ENCODE measurements at places on chromosomes 7 and 10.

DNA sequence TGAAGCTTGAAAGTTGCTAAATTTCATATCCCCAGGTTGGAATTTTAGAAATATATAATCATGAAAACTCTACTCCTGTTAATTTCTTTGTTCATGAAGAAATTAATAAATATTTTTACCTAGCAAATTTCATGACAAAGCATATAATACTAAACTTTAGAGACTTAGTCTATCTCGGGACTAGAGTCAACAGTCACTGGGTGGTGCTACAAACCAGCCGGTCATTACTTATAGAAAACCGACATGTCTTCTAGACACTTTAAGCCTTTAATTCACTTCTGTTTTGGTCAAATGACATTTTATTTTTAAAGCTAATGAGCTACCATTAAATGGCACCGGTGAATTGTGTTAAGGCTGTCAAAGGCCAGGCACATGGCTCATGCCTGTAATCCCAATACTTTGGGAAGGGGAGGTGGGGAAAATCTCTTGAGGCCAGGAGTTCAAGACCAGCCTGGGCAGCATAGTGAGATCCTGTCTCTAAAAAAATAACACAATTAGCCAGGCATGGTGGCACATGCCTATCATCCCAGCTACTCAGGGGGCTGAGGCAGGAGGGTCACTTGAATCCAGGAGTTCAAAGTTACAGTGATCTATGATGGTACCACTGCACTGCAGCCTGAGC lies 270.1 kb downstream of the CACNA2D1 start:
- DNase-seq = no peak

DNA sequence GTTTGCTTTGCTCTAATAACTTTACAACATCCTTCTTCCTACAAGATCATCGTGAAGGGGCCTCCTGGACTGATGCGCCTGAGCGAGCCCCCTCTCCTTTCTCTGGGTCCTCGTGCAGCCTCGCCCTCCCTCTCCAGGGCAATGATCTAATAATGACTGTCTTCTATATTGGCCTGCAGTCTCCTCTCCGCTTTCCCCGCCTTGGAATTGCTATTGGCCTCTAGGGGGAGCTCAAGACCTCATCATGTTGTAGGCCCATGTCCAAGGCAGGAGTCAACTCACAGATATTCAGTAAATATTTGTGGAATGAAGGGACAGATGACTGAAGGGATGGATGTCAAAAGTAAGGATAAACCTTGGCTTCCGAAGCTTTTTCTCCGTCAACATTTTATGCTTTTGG lies 1180.3 kb downstream of the TYW1 start:
- DNase-seq = peak; percentile 31

- DNase-seq = peak; percentile 13
Observed at GRCh38 chr7:6558837-6559236, 7.6 kb upstream of the GRID2IP start.

- DNase-seq = no peak
Observed at GRCh38 chr7:33738260-33738935, 166.9 kb upstream of the BMPER start.

GRCh38 chr7:32042900-32043299 lies 27.3 kb downstream of the PDE1C start:
- no peak for DNase-seq

GRCh38 chr7:1611708-1612241 lies 41.9 kb upstream of the PSMG3 start:
- DNase-seq = no peak

DNA sequence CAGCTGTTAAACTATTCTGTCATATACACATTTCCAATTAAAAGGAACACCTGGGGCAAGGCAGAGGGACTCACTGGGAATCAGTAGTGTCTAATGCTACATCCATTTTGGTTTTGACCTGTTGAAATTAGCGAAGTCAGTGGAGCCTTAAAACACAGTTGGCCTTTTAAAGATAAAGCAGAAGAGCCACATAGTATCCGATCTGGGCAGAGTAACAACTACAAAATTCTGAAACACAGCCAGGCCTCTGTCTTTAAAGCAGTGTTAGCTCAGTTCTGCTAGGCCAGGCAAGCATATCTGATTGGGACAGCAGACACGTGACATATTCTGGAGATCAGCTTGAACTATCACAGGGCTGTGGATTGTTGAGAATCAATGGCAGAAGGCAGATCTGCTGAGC lies 117.5 kb upstream of the WNT16 start:
- DNase-seq = no peak

DNA sequence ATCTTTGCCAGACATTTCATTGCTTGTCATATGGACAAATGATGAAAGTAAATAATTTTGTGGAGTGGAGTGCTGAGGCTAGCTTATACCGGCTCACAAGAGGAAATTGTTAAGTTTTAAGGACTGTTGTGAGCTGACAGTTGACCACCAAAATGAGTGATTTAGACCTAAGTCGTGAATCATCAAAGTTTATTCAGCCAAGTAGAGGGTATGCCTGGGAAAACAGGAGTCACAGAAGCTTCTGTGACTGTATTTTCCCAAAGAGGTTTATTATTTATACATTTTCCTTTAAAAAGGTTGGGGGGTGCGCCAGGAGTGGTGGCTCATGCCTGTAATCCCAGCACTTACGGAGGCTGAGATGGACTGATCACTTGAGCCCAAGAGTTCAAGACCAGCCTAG lies 21.8 kb downstream of the MRPS24 start:
- no peak for DNase-seq

DNA sequence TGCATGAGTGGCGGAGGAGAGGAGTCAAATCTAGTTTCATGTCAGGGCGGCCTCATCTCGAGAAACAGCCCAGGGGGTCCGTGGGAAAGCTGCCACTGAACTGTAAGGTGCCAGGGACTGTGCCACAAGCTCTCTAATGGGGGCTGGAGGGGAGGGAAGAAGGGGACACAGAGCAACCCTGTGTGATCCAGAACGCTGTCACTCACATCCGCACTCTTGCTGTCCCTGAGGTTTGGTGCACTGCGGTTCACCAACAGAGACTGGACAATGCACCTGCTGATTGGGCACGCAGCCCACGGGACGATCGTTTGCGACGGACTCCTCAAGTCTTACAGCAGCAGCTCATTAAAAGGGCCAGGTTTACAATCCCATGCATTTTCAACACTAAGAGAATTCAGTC lies 47.7 kb downstream of the AMZ1 start:
- no peak for DNase-seq

DNA sequence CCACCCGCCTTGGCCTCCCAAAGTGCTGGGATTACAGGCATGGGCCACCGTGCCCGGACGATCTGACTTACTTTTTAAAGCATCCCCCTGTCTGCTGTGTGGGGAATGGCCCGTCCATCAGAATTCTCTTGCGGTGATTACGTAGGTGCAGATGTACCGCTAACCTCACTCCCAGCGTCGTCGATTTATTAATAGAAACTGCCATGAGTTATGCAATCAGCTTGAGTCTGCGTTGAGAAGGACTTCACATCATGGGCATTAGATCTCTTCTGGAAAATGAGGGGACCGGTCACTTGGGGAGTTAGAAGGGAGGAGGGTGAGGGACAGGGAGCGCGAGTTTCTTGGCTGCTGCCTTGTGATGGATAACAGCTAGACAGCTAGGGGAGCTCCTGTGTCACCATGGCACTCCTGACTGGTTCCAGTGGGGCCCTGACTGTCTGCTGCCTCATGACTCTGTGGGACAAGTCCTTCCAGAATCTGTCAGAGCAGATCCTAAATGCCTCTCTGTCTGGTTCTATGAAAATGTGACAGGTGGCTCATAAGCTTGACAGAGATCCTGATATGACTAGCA lies 35.2 kb downstream of the POR start:
- no peak for DNase-seq

DNA sequence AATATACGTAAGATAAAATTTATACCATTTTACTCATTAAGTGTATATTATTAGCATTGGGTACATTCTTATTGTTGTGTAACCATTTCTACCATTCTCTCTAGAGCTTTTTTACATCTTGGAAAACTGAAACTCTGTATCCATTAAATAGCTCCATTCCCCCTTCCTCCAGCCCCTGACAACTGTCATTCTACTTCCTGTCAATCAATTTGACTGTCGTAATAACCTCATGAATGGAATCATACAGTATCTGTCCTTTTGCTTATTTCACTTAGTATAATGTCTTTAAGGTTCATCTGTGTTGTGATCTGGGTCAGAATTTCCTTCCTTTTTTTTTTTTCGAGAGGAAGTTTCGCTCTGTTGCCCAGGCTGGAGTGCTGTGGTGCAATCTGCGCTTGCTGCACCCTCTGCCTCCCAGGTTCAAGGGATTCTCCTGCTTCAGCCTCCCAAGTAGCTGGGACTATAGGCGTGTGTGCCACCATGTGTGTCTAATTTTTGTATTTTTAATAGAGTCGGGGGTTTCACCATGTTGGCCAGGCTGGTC lies 15.6 kb downstream of the ZRANB1 start:
- no peak for DNase-seq

- no peak for DNase-seq
Observed at GRCh38 chr7:147564786-147565476, 1025.6 kb upstream of the C7orf33 start.

GRCh38 chr10:113987805-113988204 lies 55.9 kb upstream of the ADRB1 start:
- DNase-seq = peak; percentile 25

DNA sequence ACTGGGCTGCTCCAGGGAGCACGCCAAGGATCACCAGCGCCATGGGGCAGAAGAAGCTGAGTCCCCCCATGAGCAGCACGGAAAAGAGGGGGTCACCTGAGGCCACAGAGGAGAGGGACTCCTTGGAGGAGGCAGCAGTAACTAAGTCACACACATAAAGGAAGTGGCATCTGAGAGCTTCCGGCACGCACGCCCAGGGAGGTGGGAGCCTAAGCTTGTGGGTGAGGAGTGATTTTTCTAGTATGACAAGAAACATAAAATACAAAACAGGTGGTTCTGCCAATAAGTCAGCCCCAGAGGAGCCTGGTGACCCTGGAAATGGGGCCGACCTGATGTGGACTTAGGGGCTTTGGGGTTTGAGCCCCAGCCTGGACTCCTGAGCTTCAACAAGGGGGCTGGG lies 60.8 kb downstream of the CARD11 start:
- peak; percentile 74 for DNase-seq

- no peak for DNase-seq
Observed at GRCh38 chr7:30915005-30915601, 3.5 kb downstream of the AQP1 start.

GRCh38 chr7:155918720-155919390 lies 106.6 kb upstream of the SHH start:
- DNase-seq = no peak

GRCh38 chr10:128029731-128030369 lies 96.4 kb downstream of the MKI67 start:
- no peak for DNase-seq

- no peak for DNase-seq
Observed at GRCh38 chr10:49116509-49117375, 1.4 kb upstream of the VSTM4 start.

DNA sequence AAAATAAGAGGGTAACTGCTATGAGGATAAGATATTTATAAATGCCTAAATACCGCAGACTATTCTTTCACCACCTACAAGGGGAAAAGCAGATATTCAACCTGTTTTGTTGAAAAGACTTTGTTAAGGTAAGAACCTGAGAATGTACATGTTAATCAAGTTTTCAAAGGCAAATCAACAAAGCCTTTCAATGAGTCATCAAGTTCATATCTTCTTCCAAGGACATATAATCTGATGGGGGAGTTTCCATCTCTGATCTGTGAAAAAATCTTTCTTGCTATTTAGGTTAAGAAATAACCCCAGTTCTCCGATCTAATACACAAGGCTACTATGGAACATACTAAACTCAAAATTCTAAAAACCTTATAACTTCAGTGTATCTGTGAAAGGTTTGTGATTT lies 40.0 kb upstream of the ANLN start:
- DNase-seq = no peak

DNA sequence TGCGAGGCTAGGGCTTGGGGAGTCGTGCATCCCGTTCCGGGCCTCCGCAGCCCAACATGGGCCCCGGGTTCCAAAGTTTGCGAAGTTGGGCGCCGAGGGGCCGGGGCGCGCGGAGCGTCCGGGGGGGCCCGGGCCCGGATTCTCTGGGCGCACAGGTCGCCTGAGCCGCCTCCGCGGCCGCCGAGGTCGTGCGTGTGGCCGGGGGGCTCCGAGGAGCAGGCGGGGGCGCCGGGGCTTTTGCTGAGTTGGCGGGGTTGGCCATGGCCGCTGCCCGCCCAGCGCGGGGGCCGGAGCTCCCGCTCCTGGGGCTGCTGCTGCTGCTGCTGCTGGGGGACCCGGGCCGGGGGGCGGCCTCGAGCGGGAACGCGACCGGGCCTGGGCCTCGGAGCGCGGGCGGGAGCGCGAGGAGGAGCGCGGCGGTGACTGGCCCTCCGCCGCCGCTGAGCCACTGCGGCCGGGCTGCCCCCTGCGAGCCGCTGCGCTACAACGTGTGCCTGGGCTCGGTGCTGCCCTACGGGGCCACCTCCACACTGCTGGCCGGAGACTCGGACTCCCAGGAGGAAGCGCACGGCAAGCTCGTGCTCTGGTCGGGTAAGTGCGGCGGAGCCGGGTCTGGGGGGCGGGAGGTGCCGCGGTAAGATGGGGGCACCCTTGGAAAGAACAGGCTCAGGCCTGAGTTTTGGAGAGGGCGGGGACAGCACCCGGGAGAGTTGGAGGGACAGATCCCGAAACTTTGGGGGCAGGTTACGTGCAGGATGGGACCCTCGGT lies 643 bp downstream of the SMO start:
- no peak for DNase-seq

DNA sequence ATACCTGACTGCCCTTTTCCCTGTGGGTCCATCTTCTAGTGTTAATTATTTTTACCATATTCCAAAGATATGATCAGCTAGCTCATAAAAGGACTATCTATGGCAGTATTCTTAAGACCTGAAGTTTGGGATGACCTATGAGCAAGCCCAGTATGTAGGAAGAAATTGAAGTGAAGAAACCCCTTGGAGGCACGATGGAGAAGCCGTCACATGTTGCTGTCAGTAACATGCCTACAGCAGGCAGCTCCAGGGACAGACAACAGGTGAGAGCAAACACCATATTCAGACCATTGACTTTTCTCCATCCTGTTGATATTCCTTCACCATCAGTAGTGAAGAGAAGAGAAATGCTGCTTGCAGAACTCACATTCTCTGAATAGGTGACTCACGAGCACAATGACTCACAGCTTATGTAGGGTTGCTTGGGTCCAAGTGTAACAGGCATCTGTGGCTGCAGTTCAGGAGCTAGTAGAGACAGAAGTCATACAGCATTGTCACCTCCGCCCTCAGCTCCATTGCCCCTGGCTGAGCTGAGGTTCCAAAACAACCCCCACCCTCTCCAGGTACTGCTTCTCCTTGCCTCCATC lies 8.4 kb upstream of the LYZL2 start:
- DNase-seq = peak; percentile 71

DNA sequence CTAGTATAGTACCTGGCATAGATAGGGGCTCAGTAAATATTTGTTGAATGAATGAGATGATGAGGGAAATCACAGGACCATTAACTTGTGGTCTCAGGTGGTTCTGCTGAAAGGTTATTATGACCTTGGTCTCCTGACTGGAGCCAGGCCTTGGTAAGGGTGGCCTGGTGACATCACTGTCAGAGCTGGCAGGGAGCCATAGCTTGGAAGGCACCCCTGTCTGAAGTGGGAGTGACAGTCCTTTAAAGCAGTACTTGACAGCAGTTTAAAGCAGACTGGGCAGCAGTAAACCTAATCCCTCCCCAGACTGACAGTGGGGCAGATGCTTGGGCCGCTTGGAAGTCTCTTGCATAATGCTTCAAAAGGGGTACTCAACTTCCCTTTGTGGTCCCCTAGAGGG lies 13.4 kb downstream of the DPCD start:
- DNase-seq = no peak
